ENCODE measurements at places on chromosomes 12 and 14. TPM values are rescaled to one million over a fixed set of nuclear protein-coding genes. Genes with fewer than 3 reads are reported as not detected.

The CMKLR1 gene
- not detected for total RNA-seq

The SDR9C7 gene
- not detected for total RNA-seq

The C1R gene
- 637 TPM for total RNA-seq

The TC2N gene
- total RNA-seq: not detected

The WDHD1 gene
- total RNA-seq: 7.8 TPM

The JPH4 gene
- total RNA-seq: under 0.01 TPM

Data from bronchial smooth muscle cell (primary cell).